NCI-H2171 (cell line): ENCODE measurements at places on chromosomes 6 and 20.

DNA sequence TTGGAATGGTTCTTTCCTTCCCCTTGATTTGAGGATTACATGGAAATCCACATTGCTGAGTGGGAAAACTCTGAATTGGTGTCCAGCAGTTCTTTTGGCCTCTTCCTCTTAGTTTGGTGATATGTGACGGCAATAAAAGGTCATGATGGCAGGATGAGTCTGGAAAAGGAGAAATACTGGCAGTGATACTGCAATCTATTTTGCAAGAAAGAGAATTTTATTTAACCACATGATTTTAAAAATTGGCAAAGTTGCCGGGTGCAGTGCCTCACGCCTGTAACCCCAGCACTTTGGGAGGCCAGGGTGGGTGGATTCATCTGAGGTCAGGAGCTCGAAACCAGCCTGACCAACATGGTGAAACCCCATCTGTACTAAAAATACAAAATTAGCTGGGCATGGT is 73.1 kb downstream of the ADTRP start:
- DNase-seq = no peak

GRCh38 chr6:87932361-87932760 is 115.3 kb upstream of the SPACA1 start:
- no peak for DNase-seq

GRCh38 chr20:11810311-11811083 is 107.2 kb upstream of the BTBD3 start:
- no peak for DNase-seq

- no peak for DNase-seq
Observed at GRCh38 chr6:158663625-158664165, 13.8 kb downstream of the SYTL3 start.

GRCh38 chr6:112437058-112437457 is 89.9 kb downstream of the RFPL4B start:
- no peak for DNase-seq

- DNase-seq = no peak
Observed at GRCh38 chr6:168692193-168692914, 251.4 kb downstream of the SMOC2 start.

GRCh38 chr6:18215436-18215835 is 48.9 kb downstream of the DEK start:
- DNase-seq = no peak

GRCh38 chr6:80489911-80490635 is 383.6 kb downstream of the BCKDHB start:
- DNase-seq = no peak

GRCh38 chr6:169975701-169976100 is 224.3 kb downstream of the ERMARD start:
- no peak for DNase-seq

DNA sequence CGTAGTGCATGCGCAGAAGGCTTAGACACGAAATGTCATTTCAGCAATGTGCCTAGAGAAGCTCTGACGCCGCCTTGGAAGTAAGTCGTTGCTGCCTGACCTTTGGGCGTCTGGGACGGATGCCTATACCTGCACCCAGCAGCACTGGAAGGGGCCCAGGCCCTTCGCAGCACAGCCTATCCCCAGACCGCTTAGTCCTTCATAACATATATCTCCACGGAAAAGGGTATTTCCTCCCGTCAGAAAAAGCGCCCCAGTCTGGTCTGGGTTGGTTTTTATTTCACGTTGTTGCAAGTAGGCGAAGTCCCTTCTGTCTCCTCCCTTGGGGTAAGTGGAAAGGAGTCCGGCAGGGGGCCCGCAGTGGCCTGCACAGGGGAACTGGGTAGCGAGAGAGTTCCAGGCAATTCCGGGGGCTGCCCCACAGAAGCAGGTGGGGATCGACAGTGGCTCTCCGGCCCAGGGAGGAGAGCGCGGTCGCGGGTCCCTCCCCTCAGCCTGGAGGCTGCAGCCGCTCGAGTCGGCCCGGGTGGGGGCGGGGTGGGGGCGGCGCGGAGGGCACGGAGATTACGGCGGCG is 559 bp upstream of the EYA4 start:
- no peak for DNase-seq
